BJ (cell line): ENCODE measurements at places on chromosomes 13 and 19.
A peak's percentile ranks its signal among the peaks of the same experiment; 100 is the strongest.

DNA sequence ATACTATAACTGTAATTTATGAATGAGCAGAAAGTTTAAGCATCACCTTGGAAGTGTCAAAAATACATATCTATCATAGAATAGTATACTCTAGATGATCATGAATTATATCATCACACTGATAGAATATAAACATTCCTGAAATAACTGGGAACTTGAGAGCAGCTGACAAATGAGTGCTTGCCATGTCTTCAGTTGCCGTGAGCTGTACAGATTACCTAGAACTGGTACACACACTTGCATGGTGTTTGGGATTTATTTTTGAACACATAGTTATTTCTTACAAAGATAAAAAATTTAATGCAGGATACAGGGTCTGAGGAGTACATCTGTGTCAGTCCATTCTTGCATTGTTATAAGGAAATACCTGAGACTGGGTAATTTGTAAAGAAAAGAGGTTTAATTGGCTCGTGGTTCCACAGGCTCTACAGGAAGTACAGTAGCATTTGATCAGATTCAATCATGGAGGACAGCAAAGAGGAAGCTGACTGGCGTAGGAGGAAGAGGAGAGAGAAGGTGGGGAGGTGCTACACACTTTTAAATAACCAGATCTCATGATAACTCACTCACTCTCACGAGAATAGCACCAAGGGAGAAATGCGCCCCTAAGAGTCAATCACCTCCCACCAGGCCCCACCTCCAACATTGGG is 60.4 kb upstream of the MBNL2 start:
- DNase-seq, result no peak

- no peak for DNase-seq
Measured at GRCh38 chr19:45773384-45773783, 4.3 kb upstream of the SIX5 start.

DNA sequence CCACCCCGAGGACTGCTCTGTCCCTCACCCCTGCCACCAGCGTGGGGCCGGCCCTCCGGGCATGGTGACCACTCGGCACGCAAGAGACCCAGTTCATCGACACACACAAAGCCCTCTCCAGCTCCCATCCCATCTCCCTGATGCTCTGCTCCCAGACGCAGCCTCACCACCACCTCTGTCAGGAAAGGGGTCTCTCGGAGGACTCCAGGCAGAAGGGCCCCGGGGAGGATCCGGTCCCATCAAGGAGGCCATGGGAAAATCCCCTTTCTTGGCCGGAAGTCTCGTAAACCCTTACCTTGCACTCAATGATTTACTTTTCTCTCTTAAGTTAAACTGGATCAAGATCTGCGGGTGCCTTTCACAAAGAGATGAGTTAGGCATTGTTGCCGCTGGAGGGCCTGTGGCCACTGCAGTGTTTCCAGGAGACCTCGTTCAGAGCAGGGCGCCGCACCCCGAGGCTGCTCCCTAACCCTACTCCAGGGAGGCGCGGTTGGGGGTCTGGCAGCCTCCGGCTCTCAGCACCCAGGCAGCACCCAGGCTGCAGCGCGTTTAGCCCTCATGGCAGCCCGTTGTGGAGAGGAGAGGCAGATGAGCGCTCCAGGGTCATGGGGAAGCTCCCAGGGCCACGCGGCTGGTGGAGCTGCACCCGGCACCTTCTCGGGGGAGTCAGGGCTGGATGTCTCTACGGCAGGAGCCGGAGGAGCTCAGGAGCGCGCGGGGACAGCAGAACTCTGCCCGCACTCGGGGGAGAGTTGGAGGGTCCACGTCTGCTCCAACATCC is 31.0 kb downstream of the C2CD4C start:
- no peak for DNase-seq

DNA sequence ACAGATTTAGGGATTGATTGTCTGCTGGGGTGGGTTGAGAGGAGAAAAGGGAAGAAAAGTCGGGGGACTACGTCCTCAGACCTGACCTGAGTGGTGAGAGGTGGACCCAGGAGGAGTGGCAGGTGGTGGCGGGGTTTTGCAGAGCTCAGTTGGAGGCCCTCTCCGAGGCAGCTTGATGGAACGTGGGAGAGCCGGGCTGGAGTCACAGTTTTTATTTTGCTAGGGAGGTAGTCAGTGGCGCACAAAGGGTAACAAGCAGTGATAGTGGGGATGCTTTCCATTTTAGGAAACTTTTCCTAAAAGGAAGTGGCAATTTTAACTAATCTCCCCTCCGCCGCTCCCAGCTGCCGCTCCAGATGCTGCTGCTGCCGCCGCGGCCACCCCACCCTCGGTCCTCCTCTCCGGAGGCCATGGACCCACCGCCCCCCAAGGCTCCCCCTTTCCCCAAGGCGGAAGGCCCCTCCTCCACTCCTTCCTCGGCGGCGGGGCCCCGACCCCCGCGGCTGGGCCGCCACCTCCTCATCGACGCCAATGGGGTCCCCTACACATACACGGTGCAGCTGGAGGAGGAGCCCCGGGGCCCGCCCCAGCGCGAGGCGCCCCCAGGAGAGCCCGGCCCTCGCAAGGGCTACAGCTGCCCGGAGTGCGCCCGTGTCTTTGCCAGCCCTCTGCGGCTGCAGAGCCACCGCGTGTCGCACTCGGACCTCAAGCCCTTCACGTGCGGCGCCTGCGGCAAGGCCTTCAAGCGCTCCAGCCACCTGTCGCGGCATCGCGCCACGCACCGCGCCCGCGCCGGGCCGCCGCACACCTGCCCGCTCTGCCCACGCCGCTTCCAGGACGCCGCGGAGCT is 1.1 kb upstream of the ZNF581 start:
- DNase-seq, result no peak

DNA sequence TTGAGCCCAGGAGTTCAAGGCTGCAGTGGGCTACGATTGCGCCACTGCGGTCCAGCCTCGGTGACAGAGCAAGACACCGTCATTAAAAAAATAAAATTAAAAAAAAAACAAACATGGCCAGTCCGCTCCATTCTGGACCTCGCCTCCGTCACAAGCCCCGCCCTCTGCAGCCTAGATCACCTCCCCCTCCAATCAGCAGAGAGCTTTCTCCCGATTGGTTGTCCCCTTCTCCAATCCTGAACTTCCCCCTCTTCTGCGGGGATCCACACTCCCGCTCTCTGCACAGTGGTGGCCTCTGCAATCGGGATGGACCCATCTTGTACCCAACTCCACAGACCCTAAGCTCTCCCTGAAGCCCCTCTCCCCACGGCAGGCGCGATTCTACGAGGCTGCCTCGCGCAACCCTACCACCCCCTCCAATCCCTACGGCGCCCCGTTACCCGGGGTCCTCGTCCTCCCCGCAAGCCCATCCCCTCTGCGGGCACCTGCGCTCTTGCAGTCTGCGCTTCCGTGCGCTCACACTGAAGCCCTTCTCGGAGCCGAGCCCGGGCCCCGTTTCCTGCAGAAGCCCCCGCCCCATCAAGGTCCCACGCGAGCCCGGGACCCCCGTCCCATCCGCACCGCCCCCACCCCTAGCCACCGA is 540 bp downstream of the TMEM160 start:
- DNase-seq, result peak; percentile 53

- DNase-seq, result no peak
Measured at GRCh38 chr13:110628477-110628793, 13.1 kb downstream of the NAXD start.

DNA sequence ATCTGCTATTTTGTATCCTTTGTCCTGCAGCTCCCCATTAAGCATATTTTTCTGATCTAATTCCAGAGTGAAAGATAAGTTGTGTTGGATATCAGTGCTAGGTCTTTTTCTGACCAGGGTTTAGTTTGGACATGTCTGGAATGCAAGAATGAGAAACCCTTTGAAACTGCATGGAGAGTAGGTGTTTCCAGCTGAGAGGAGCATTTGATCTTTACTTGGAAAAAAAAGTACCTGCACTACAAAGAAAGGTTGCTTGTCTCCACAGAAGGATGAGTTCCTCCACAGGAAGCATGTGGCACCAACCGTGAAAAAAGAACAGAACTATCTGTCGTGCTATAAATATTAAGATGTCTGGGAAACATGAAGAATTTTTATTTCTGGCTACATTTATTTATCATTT is 36.6 kb upstream of the MED4 start:
- no peak for DNase-seq

- DNase-seq, result no peak
Measured at GRCh38 chr19:980133-980998, 3.8 kb upstream of the WDR18 start.

DNA sequence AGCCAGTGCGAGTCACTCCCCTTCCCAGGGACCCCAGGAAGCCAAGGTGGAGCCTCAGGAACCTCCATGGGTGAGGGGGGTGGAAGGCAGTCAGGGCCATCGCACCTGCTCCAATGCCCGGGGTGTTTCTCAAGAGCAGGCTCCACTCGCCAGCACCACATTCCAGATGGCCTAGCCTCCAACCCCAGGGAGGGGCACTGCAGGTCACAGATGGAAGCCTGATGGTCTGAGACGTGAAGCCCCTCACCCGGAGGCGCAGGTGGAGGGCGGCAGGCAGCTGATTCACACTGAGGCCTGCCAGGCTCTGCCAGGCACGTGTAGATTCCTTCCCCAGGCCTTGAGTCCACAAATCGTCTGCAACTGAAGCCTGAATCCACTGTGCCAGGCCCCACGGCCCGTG is 23.0 kb upstream of the ISYNA1 start:
- no peak for DNase-seq

GRCh38 chr13:97249796-97250495 is 27.8 kb downstream of the MBNL2 start:
- no peak for DNase-seq

GRCh38 chr13:75818179-75818967 is 182.2 kb downstream of the LMO7 start:
- DNase-seq, result no peak

DNA sequence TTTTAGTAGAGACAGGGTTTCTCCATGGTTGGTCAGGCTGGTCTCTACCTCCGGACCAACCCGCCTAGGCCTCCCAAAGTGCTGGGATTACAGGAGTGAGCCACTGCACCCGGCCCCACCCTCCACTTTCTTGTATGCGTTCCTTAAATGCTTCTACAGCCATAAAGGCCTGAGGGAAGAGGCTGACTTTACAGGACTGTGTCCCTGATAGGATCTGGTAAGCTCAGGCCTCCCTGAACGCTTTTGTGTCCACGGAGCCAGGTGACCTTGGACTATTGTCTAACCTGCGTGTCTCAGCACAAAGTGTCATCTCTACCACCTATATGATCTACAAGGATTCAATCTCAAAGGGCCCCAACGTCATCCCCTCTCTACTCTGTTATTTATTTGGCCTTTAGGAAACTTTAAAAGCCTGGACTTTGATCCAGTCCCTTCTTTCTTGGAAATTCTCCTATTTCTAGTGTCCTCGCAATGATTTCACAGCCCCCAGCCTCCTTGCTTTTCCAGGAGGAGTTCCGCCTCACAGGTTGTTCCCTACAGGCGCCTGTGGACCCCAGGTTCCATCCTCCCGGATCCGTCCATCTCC is 701 bp downstream of the ZNF552 start:
- DNase-seq, result no peak
